Heart left ventricle (tissue), 16 donors: ENCODE measurements at places on chromosomes 16 and 17. TPM values are rescaled to one million over a fixed set of nuclear protein-coding genes. Genes with fewer than 3 reads are reported as not detected.

- DNase-seq: no peak
- H3K36me3 ChIP-seq: no peaks in the 10 kb centered on the region
- no peak overlapping the region for H3K4me3 ChIP-seq
- peaks cover 25% of the 10 kb centered on the region for H3K27me3 ChIP-seq
- peaks cover 11% of the 10 kb centered on the region for H3K4me1 ChIP-seq
Measured at GRCh38 chr16:71630808-71631207, 4.8 kb downstream of the MARVELD3 start.

The TRPV3 gene
- total RNA-seq: 0.74 TPM

GRCh38 chr16:65272699-65273414, 151.0 kb upstream of the CDH11 start:
- no peaks in the 10 kb centered on the region for H3K27me3 ChIP-seq
- DNase-seq: no peak
- no peaks in the 10 kb centered on the region for H3K36me3 ChIP-seq

- no peaks in the 10 kb centered on the region for H3K4me1 ChIP-seq
- no peaks in the 10 kb centered on the region for H3K27me3 ChIP-seq
- no peak overlapping the region for H3K27ac ChIP-seq
- no peak for DNase-seq
Measured at GRCh38 chr16:55433030-55433429, 46.0 kb upstream of the MMP2 start.

DNA sequence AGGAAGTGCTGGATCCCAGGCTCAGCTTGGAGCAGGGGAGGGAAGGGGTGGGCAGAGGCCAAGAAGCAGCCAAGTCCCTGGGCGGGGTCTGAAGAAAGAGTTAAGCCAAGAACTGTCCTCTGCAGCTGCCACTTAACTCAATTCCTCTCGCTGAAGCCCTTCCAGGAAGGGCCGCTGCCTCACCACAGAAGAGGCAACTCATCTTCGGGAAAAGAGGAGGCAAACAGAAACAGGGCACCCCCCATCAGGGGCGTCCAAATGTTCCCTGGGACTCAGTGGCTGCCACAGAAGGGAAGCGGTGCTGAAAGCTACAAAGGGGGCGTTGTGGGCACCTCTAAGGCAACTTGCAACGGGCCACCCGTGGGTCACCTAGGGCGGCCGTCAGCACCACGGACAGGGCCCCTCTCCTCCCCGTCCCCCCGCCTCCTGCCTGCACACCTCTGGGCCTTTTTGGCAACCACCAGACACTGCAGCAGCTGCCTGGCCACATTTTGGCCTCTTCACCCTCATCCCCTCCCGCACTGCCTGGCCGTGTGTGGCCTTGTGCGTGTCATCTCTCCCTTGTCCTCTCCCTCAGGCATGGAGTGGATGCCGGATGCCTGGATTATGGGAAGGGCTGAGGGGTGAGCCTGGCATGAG, 2.5 kb downstream of the TLCD3B start:
- no peaks in the 10 kb centered on the region for H3K4me1 ChIP-seq
- H3K4me3 ChIP-seq: no peak overlapping the region
- DNase-seq: no peak
- peaks cover 42% of the 10 kb centered on the region for H3K27me3 ChIP-seq

DNA sequence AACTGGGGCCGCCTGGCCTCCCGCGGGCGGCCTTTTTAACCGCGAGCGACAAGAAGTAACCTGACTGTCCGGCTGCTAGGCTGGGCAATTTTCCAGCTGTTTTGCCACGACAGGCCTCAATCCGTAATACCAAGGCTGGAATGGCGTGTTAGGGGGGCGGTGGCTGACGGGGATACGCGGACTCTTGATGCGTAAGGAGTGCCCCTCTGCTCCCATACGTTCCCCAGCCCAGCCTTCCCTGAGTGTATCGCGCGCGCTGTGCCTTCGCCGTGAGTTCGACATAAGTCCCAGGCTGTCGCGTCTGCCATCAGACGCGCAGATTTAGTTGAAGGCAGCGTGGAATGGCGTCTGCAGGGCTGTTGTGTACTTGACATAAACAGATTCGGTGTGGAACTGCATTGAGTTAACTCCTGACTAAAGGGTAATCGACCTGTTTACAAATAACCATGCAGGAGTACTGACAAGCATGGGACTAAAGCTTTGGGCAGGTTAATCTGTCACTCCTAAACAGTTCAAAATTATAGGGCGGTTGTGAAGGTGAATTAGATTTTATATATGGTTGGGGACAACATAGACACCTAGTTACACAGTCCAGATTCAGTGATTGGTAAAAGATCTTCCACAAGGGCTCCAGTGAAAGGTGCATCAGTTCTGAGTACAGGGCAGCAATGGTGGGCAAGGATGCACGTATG, 16.6 kb upstream of the ERN1 start:
- H3K36me3 ChIP-seq: peaks cover 13% of the 10 kb centered on the region
- peak overlapping the region; percentile 91 for H3K4me3 ChIP-seq
- peak; percentile 70 for DNase-seq

The SNX20 gene
- total RNA-seq: 0.70 TPM

- H3K4me1 ChIP-seq: no peaks in the 10 kb centered on the region
- no peaks in the 10 kb centered on the region for H3K36me3 ChIP-seq
- H3K27ac ChIP-seq: no peak overlapping the region
- DNase-seq: no peak
- H3K27me3 ChIP-seq: no peaks in the 10 kb centered on the region
- no peak overlapping the region for H3K4me3 ChIP-seq
Measured at GRCh38 chr17:54887787-54888186, 12.9 kb upstream of the TOM1L1 start.
